HuH-7.5 (cell line): ENCODE measurements at places on chromosomes 12 and 14.
A peak's percentile ranks its signal among the peaks of the same experiment; 100 is the strongest.

DNA sequence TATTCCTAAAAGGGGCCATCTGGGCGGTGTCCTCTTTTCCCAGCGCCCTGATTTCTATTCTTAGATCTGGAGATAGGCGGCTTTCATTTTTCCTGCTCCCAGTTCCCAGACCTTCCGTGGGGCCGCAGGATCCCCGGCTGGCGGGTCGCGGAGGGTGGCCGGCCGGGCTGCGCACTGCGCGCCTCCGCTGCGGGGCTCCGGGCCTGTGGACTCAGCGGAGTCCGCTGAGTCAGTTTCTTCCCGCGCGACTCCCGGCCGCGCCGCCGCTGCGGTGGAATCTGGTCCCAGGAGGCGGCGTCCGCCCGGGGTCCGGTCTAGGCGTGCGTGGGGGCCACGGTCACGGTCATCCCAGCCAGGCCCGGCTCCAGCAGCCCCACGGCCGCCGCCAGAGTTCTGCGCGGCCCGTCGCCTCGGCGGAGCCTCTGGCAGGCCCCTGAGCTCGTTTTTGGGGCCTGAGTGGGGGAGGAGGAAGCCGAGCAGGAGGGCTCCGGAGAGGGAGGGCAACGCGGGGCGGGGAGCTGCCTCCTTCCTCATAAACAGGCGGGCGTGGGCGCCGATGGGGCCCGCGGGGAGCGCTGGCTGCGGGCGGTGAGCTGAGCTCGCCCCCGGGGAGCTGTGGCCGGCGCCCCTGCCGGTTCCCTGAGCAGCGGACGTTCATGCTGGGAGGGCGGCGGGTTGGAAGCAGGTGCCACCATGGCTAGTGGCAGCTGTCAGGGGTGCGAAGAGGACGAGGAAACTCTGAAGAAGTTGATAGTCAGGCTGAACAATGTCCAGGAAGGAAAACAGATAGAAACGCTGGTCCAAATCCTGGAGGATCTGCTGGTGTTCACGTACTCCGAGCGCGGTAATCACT, at the start of gene LRRK2:
TSS of gene LRRK2 (plus strand) at position 559 of the 853 bp plus-strand sequence. CDS start at position 694, 135 bp downstream.
- peak; percentile 17 for DNase-seq

DNA sequence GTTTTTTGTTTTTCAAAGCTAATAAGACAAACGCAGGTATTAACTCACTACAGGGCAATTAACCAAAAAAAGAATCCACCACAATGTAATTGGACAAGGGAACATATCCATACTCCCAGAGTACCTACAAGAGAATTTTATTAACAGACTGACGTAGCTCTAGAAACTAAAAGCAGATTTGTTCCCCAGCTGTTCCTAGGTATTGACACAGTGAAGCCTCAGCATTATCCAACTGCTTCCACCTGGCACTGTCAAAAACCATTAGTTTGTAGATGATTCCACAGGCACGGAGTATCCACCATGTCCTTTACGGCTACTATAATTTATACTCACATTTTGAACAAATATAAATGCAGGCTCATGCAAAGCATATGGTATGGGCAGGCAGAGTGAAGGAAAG, 22.3 kb downstream of the PPM1H start:
- no peak for DNase-seq

DNA sequence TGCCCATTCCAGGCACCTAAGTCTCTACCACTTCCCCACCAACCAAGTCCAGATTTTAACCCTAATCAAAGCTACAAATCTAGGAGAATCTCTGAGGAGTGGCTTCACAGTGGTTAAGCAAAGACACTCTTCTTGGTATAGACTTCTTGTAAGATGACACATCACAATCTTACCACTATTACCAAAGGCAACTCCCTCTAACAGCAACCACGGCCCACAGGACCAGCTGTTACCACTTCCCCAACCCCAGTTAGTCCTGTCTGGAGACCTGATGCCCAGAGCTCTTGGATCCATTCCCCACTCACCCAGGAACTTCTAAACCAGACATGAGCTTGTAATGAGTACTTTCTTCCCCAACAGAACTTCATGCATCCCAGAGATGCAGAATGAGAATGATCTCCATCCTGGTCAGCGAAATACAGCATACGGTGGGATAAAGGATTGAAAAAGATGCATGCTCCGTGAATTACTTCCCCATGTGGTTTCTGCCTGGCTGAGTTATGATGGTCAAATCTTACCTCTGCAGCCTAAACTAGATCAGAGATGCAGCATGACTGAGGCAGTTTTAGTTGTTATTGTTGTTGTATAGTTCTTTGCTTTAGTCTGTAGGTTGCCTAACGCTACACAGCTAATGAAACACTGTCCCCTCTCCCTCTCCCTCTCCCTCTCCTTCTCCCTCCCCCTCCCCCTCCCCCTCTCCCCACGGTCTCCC, 87.7 kb upstream of the FOXN3 start:
- no peak for DNase-seq

DNA sequence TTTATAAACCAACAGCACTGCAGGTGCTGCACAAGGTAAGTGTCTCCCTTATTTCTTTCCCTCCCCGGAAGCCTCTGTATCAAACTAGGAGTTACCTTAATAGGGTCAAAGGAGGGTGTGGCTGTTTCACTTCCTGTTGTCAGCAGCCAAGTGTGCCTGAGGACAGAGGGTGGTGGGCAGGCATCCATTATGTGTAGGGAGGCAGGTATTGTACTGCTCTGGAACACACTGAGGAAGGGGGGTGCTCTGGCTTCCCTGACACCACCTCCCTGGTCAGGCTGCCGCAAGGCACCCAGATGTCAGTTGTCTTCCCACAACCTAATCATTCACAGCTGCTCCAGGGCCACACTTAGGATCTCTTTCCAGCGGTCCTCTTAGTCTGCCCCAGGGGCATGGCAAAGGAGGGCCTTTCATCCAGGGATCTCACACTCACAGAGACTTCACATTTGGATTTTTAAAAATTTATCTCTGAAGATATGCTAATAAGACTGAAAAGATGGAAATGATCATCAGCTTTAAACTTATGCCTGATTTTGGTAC, 132.0 kb upstream of the ARHGAP5 start:
- no peak for DNase-seq

- DNase-seq = no peak
Observed at GRCh38 chr12:6541371-6542165, 7.3 kb downstream of the GAPDH start.

GRCh38 chr12:119201789-119202543, 23.2 kb downstream of the HSPB8 start:
- DNase-seq = no peak

DNA sequence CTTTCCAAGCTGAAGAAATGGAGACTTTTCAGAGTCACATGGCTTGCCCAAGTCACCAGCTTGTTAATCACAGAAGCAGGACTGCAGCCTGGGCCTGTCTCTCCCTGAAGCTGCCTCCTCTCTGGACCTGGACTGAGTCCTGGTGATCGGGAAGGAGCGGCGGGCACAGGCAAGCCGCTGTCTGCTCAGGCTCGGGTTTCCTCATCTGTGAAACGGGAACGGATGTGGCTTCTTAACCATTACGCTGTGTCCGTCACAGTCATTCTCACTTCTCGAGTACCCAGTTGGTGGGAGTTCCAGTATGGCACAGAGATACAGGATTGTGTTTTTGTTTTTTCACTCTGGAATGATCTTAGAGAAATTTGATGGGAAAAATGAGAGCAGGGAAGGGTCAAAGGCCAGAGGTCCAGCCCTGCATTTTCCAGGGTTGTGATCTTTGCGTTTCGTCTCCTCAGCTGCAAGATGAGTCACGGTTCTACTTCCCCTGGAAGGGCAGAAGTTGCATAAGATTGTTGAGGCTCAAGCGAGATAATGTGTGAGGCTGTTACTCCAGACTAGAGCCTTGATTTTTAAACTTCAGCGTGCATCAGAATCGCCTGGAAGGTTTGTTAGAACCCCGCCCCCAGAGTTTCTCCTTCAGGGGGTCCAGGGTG, 7.6 kb upstream of the LRTM2 start:
- no peak for DNase-seq

DNA sequence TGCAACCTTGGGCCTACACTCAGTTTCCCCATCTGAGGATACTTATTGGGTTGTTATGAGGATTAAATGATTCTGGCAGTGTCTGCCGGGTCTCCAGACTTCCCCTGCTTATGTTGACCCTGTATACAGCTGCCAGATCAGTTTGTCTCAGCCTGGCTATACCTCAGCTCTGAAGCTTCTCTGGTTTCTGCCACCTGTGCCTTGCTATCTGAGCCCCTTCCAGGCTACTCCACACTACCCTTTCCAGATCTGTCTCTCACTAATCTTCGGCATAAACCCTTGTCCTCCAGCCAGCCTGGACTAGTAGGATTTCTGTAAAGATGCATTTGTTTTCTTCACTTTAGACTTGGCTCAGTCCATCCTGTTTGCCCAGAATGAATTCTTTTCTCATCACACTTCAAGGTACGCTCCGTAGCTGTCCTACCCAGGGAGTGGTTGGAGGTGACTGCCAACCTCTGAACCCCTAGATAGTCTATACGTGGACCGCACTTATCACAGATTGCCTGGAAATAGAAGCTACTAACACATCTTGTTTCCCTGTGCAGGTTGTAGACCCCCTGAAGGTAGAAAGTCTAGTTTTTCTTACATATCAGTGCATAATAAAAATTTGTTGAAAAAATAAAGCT, 422.4 kb downstream of the RAD51B start:
- DNase-seq = no peak

DNA sequence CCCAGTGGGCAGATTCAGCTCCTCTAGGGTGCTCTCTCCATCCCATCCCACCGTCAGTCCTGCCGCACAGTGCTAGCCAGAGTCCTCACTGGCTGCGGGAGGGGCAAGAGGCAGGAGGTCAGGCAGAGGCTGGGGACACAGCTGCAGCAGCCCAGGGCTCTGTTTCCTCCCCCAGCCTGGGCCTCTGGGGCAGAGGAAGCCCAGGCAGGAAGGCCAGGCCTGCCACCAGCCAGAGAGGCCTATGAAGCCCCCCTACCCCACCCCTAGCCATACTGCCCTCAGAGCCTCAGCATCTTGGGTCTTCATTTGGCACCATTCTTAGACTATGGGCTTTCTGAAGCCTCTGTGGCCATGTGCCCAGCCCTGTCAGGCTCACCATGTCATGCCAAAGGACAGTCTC, 3.4 kb downstream of the ACVRL1 start:
- DNase-seq = no peak

- DNase-seq = no peak
Observed at GRCh38 chr12:2976581-2976996, 17.4 kb downstream of the TEAD4 start.

DNA sequence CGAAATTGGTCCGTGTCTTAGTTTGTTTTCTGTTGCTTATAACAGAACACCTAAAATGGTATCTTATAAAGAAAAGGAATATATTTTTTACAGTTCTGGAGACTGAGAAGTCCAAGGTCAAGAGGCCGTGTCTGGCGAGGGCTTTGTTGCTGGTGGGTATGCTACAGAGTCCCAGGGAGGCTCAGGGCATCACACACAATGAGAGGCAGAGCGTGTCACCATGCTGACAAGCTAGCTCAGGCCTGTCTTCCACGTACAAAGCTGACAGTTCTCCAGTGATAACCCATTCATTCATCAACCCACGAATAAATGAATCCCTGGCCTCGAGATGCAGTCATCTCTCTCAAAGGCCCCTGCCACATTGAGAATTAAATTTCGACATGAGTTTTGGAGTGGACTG, 56.7 kb upstream of the AEBP2 start:
- DNase-seq = no peak

- DNase-seq = no peak
Observed at GRCh38 chr14:74569806-74570591, 42.0 kb downstream of the LTBP2 start.

DNA sequence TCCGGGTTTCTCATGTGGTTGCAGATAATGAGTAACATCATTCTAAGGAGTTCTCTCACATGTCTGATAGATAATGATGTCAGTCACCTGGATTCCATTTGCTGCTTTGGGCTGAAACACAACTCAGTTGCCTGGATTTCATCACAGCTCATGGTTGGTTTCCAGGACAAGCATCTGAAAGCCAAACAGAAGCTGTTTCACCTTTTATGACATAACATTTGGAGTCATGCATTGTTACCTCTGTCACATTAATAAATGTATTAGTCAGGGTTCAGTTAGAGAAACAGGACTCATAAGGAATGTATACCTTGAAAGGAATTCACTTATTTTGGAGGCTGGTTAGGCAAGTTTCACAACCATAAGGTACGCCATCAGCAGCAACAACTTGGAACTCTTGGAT, 251.9 kb upstream of the ATXN7L3B start:
- DNase-seq = no peak

- DNase-seq = no peak
Observed at GRCh38 chr12:3967556-3968160, 94.5 kb upstream of the PARP11 start.

DNA sequence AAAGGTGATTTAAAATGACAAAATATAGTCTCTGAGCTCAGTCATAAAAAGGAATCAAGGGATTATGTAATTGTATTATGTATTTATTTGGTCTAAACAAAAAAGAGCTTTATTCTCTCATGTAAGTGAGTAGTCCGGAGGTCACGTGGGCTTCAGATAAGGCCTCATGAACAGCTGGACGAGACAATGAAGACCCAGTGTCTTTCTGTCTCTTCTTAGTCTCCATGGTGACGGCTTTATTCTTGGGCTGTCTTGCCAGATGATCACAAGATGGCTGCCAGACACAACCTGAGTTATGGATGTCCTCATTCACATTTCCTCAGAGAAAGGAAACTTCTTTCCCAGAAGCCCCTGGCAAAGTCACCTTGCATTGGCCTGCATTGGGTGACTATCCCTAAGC, 98.6 kb downstream of the ARF6 start:
- DNase-seq = no peak

DNA sequence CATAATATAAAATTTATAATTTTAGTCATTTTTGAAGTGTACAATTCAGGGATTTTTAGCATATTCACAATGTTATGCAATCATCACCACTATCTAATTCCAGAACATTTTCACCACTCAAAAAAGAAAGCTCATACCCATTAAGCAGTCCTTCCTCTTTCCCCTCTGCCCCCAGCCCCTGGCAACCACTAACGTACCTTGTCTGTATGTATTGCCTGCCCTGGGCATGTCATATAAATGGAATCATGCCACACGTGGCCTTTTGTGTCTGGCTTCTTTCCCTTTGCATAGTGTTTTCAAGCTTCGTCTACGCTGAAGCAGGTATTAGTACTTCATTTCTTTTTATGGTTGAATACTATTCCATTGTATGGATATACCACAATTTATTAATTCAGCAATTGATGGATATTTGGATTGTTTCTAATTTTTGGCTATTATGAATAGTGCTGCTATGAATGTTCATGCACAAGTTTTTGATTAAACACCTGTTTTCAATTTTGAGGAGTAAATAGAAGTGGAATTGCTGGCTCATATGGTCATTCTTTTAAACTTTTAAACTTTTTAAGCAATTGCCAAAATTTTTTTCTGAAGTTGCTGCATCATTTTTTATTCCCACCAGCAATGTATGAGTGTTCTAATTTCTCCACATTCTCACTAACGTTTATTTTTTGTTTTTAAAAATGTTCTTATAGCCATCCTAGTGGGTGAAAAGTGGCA, 1.6 kb upstream of the SSTR1 start:
- DNase-seq = no peak

GRCh38 chr12:82174936-82175335, 183.3 kb downstream of the CCDC59 start:
- no peak for DNase-seq

- no peak for DNase-seq
Observed at GRCh38 chr12:123987022-123987421, 14.0 kb downstream of the ZNF664 start.

GRCh38 chr14:23301969-23302289, 730 bp downstream of the PPP1R3E start:
- DNase-seq = no peak

- DNase-seq = no peak
Observed at GRCh38 chr12:29714966-29715365, 68.8 kb downstream of the TMTC1 start.
